ENCODE measurements at places on chromosomes 12 and 14. TPM values are rescaled to one million over a fixed set of nuclear protein-coding genes. Genes with fewer than 3 reads are reported as not detected.

The LRRC23 gene
- 8.6 TPM for total RNA-seq

The LRP1 gene
- total RNA-seq: 477 TPM

The NKX2-8 gene
- not detected for total RNA-seq

The AVPR1A gene
- total RNA-seq: 9.8 TPM

The GPHN gene
- total RNA-seq: 12.5 TPM

The ASCL1 gene
- not detected for total RNA-seq

The RPL10L gene
- total RNA-seq: not detected

The FBXW8 gene
- 13.8 TPM for total RNA-seq

The DPPA3 gene
- not detected for total RNA-seq

The SLC2A3 gene
- total RNA-seq: 71.7 TPM

The TESPA1 gene
- 2.5 TPM for total RNA-seq

The RASSF9 gene
- 1.7 TPM for total RNA-seq

The NUAK1 gene
- 22.8 TPM for total RNA-seq

The EGLN3 gene
- total RNA-seq: 10.3 TPM

The GALNT16 gene
- total RNA-seq: 5.2 TPM

The NTN4 gene
- 21.9 TPM for total RNA-seq

The SLC6A15 gene
- 2.7 TPM for total RNA-seq

The PPFIA2 gene
- total RNA-seq: 5.2 TPM

The CD4 gene
- total RNA-seq: 14.2 TPM

The TAS2R46 gene
- 2.0 TPM for total RNA-seq

The EIF4B gene
- total RNA-seq: 339 TPM

The HPD gene
- total RNA-seq: not detected

The DCTN2 gene
- 131 TPM for total RNA-seq

The TOMM20L gene
- not detected for total RNA-seq

The THTPA gene
- 15.0 TPM for total RNA-seq

The TBX3 gene
- 57.0 TPM for total RNA-seq

The TAS2R7 gene
- total RNA-seq: not detected

The HOXC12 gene
- total RNA-seq: not detected

The KRT2 gene
- total RNA-seq: 2.0 TPM

The HCAR3 gene
- 0.74 TPM for total RNA-seq

The DAO gene
- not detected for total RNA-seq

The STON2 gene
- total RNA-seq: 39.8 TPM

The CLEC6A gene
- not detected for total RNA-seq

The CD163 gene
- 96.3 TPM for total RNA-seq

The LRP1-AS gene
- not detected for total RNA-seq

The MYBPC1 gene
- total RNA-seq: not detected

The SYCP3 gene
- total RNA-seq: not detected

The CCDC175 gene
- not detected for total RNA-seq

The SOCS2 gene
- total RNA-seq: 79.3 TPM

The KCNK10 gene
- 0.25 TPM for total RNA-seq

The METTL25 gene
- total RNA-seq: 29.0 TPM

The CMA1 gene
- total RNA-seq: not detected

The RITA1 gene
- 14.5 TPM for total RNA-seq

The PGF gene
- total RNA-seq: 8.3 TPM

The TRPV4 gene
- total RNA-seq: 5.6 TPM

The EIF2S3B gene
- total RNA-seq: 1.2 TPM

The C1S gene
- 541 TPM for total RNA-seq

The LBHD2 gene
- total RNA-seq: not detected

The TAMALIN gene
- total RNA-seq: 47.1 TPM

The SLC39A5 gene
- total RNA-seq: not detected

The TAS2R19 gene
- total RNA-seq: 6.4 TPM

The NINJ2 gene
- total RNA-seq: 23.8 TPM

The JPH4 gene
- 10.6 TPM for total RNA-seq

The TOGARAM1 gene
- total RNA-seq: 13.0 TPM

The RHEBL1 gene
- total RNA-seq: 1.7 TPM

The GPR132 gene
- 9.1 TPM for total RNA-seq

The SIRT4 gene
- not detected for total RNA-seq

The TAC3 gene
- not detected for total RNA-seq

The DLK1 gene
- 8.6 TPM for total RNA-seq
